ENCODE measurements at places on chromosomes 7 and 10.

GRCh38 chr7:94288096-94288495 lies 106.6 kb upstream of the COL1A2 start:
- DNase-seq: no peak

DNA sequence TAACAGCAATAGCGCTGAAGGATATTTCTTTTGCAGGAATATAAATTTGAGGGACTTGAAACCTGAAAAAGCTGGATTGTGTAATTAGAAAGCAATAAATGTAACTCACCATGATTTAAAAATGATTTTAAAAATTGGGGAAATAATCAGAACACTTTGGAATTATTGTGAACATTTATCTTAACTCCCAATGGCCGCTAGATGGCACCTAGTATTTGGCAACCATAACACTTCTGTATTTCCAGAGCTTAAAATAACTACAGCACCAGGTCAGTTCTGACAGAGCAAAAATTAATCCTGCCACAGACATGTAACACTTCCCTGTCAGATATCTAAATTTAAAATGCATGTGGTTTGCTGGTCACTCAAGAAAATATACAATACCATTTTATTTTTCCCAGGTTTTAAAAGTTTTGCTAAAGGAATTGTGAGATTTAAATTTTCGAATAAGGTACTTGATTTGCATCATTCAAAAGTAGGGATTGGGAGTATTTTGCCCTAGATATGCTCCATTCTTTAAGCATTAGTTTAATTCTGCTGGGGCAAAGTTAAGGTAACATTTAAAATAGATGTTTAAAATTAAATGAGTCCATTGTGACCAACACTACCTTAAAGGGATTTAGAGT lies 144.5 kb downstream of the PPP1R3A start:
- peak; percentile 82 for DNase-seq

- DNase-seq: no peak
Measured at GRCh38 chr7:11604505-11604904, 227.5 kb downstream of the THSD7A start.

GRCh38 chr7:149728491-149729375 lies 44.7 kb downstream of the ZNF467 start:
- no peak for DNase-seq

DNA sequence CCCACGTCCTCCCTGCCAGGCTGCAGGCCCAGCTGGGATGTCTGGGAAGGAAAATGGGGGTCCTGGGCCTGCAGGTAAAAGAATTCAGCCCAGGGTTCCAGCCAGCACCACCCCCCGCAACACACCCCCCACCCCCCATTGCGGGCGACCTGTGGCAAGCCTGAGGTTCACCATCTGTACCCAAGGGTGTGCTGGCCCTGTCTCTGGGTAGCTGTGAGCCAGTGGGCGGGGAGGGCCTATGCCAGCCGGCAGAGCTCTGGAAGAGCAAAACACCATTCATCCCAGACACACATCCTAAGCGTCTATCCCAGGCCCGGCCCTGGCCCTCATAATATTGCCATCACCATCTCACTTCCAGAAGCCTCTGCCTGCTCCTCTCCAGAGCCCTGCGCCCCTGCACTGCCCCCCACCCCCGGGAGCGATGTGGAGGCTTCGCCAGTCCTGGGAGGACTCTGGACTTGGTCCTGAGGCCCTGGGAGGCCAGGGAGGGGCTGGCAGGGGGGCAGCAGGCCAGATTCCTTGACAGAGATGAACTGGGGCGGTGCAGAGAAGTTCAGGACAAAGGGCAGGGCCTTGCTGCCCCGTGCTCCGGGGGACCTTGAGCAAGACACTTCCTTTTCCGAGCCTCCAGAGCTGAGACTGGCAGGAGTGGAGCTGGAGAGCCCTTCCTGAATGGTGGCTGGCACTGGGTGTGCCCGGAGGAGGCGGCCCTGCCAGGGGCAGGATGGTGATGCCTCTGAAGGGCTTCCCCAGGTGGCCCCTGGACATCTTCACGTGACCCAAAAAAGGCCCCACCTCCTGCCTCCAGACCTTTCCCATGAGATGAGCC lies 8.7 kb upstream of the TTYH3 start:
- DNase-seq: no peak

DNA sequence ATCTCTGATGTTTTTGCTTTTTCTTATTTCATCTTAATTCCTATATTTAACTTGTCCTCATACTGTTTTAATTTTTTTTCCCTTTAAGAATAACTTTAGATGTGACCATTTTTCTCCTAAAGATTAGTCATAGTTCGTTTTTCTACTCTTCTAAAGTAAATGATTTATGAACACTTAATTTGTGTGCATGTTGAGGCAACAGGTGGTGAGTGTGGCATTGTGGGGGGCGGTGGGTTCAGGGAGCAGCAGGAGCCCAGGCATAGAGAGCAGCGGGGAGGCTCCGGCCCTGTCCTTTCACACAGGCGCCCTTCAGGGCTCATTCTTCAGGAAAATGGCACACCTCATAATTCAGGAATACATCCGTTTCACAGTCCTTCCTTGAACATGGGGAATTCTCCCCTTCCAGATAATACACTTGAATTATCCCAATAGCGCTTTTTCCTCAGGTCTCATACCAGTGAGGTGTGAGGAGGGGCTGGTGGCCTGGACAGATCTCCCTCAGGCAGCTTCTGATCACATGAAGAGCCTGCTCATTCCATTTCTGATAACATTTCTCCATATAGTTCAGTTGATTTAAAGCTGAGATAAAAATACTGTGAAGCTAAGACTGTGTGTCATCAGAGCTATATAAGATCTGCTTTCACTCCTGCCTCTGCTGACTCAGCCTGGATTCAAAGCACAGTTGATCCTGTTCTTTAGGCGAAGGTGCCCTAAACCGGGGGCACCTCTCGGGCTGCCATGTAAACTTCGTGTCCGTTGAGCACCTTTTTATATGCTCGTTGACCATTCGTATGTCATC lies 40.2 kb downstream of the CUL1 start:
- no peak for DNase-seq

DNA sequence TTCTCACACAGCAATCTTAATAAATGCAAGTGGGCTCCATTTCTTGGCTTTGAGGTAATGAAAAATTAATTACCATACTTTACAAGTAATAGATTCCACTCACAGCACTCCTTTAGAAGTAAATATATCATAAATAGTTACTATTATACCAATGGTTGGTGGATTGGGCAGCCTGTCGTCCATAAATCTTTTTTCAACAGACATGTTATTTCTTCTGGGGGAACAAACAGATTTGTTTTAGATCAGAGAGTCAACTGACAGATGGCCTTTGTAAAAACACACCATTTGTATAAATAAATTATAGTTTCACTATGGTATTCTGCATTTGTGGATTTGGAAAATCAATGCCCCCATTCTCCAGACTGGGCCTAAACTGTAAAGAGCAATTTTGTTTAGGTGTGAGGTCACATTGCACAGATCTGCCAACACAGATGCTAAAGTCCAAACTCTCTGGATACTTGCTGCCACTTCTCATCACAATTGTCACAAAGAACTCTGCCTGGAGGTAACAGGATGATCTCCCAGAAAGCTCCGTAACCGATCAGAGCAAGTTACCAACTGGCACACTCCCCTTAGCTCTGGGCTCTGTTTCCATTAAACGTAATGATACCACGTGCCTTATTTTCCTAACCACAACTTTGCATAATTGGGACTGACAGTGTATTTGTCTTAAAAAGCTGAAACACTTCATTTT lies 4.5 kb upstream of the MACROH2A2 start:
- DNase-seq: no peak

GRCh38 chr10:44195112-44196007 lies 189.5 kb downstream of the CXCL12 start:
- no peak for DNase-seq

DNA sequence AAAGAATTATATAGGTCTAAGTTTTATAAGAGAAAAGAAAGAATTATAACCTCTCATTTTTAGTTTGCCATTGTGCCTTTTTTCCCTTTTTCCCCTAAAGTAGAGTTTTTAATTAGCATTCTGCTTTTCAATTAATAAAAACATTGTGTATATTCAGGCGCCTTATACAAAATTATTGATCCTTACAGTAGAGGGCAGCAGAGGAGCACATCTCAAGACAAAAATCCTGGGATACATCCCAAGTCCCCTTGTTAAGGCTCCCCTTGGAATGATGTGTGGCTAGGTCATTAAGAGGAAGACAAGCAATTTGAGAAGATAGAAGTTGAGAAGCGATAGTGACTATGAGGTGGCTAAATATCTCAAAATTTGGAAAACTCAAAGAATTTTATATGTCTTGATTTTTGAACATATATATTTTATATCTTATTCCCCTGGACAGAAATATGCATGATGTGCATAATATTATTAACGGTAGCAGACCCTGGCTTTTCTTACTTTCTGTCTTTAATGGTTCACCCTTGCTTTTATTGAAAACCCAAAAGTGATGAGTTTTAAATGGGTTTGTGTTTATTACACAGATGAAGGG lies 19.1 kb upstream of the TPK1 start:
- DNase-seq: peak; percentile 81

DNA sequence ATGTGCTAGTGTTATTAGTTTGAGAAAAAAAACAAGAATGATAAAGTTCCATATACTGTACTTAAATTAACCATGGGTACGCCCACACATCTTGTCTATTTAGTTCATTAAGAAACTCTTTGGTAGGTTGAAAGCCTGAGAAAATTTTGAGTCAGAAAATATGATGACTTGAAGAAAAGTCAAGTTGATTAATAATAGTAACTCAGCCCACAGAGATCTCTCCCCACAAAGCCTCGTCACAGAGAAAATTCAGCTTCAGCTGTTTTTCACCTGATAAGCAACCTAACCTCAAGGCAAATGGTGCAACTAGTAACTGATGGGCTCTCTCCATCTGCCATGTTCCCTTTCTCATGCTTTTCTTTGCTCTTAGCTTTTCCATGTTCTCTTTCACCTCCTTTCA lies 1021.6 kb downstream of the GATA3 start:
- no peak for DNase-seq

GRCh38 chr7:121666306-121666705 lies 206.7 kb upstream of the PTPRZ1 start:
- no peak for DNase-seq

GRCh38 chr10:20004087-20004523 lies 187.9 kb downstream of the PLXDC2 start:
- DNase-seq: no peak

- no peak for DNase-seq
Measured at GRCh38 chr10:60834401-60834800, 56.1 kb downstream of the CDK1 start.

- no peak for DNase-seq
Measured at GRCh38 chr7:123075838-123076467, 80.5 kb upstream of the TAS2R16 start.

- no peak for DNase-seq
Measured at GRCh38 chr7:24075426-24075810, 208.6 kb upstream of the NPY start.

DNA sequence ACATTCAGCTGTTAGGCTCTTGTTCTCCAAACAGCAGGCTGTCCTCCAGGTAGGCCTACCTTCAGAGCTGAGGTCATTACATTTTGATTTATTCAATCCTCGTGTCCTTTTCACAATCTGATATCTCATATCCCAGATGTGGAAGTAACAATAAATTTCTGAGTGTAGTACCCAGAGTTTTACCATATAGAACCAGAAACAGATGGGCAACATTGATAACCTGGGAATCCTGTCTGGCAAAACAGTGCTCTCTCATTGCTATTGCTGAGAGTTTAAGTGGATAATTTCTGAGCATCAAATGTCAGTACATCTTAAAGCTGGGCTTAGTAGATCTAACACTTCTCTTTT lies 1007.8 kb downstream of the REEP3 start:
- no peak for DNase-seq

- no peak for DNase-seq
Measured at GRCh38 chr10:57165671-57166070, 804.6 kb upstream of the ZWINT start.

DNA sequence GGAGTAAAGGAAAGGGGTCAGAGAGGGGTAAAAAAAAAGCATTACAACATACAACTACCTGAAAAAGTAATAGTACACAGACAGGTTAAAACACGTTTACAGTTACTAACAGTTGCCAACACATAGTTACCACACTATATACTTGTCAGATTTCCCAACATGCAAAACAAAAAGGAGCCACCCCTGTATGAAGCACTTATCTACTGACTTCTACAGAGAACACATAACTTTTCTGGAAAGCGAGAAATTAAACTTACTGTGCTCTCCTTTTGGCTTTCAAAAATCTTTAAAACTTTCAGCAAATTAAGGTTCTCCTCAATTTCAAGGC lies 2.1 kb downstream of the ABI1 start:
- DNase-seq: no peak

GRCh38 chr10:8072211-8072610 lies 17.7 kb downstream of the GATA3 start:
- no peak for DNase-seq

DNA sequence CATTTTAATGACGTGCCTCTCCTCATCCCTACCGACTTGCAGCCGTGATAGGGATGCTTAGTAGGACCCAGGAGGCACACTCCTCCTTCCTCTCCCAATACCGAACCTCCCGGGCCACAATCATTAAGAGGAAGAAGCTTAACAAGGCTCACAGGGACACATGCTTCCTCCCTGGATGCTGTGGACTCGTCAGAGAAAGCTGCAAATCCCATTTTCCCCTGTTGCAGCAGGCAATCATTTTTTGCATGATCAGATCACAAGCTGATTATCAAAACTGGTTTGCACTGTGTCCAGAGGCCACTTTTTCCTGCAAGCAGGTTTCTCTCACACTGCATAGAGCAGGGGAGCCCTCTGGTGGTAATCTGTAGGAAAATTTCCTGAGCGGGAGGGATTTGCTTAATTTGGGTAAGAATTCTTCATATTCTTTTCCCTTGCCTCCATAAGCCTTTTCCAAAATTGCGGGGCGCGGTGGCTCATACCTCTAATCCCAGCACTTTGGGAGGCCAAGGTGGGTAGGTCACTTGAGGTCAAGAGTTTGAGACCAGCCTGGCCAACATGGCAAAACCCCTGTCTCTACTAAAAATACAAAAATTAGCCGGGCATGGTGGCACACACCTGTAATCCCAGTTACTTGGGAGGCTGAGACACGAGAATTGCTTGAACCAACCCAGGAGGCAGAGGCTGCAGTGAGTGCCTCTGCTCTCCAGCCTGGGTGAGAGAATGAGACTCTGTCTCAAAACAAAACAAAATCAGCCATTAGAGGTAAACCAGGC lies 16.1 kb upstream of the LAMB4 start:
- peak; percentile 93 for DNase-seq

GRCh38 chr7:51647486-51647885 lies 330.9 kb upstream of the COBL start:
- no peak for DNase-seq
